ENCODE measurements at places on chromosomes 3 and 15. TPM values are rescaled to one million over a fixed set of nuclear protein-coding genes. Genes with fewer than 3 reads are reported as not detected.

GRCh38 chr3:115862849-115863248, 239.5 kb downstream of the GAP43 start:
- no peak for DNase-seq

DNA sequence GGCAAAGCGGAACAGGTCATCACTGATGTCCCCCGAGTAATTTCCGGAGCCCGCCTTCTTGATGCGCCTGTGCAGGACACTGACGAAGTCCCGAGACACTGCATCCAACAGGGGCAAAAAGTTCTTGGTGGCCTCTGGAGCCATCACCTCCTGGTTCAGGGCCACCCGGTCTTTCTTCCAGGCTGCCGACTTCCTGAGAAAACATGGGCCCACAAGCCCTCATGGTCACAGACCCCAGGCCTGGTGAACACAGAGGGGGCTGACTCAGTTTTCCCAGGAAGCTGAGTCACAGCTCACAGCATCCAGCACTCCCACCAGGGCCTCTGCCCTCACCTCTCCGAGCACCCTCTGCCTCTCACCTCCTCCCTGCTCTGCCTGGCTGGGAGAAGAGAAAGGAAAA, 22.4 kb downstream of the CYP11A1 start:
- no peak for DNase-seq

DNA sequence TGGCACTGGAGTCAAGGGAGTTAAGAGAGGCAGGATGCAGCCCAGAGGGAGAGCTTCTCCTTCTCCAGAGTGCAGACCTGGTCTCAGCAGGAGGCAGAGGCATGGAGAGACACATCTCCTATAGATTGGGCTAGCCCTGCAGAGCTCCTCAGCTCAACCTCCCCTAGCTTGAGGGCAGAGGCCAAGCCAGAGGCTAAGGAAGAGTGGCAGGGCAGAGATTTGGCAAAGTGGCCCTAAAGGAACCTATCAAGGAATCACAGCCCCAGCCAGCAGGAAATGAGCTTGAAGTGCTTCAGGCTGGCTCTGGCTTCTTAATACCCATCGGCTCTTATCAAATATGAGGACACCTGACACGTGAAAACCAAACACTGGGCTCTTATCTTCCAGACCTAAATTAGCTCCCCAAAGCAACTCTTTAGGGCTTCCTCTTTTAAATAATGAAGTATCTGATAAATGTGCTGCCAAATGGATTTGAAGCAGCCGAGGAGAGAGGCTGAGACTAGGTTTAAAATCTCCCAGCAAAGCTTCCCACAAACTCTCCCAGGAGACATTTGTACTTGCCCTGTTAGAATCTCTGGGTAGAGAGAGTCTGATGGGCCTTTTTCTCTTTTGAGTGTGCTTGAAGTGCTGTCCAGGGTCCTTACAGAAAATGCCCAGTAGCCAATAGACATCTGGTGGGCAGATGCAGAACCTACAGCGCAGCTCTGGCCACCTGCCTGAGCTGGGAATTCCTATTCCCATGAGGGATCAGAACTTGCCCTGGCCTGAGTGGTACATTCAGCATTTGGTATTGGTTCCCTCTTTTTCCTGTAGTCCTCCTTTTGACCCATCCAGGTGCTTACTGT, 271.4 kb downstream of the CLSTN2 start:
- DNase-seq: no peak

DNA sequence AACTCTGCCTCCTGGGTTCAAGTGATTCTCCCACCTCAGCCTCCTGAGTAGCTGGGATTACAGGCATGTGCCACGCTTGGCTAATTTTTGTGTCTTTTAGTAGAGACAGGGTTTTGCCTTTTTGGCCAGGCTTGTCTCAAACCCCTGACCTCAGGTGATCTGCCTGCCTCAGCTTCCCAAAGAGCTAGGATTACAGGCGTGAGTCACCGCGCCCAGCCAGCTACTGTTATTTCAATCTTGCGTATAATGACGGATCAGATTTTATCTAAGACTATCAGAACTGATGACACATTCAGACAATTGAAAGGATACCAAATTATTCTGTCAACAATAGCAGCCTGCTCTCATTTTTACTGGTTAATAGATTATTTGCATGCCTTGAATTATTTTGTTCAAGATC, 612.2 kb downstream of the ZIC1 start:
- DNase-seq: no peak

DNA sequence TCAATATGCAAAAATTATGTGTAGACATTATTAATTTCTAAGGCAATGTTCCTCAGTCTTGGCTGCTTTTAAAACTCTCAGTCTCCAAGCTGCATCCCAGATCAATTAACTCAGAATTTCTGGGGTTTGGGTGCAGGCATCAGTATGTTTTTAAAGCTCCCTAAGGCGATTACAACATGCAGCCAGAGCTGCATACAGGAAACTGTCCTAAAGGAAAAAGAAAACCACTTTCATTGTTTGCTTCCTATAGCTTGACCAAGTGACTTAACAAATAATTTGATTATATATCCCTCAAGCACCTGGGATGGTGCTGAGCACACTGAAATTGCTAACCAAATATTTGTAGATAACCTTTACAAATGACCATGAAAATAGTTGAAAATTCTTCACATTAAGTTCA, 194.7 kb downstream of the DTWD1 start:
- no peak for DNase-seq

DNA sequence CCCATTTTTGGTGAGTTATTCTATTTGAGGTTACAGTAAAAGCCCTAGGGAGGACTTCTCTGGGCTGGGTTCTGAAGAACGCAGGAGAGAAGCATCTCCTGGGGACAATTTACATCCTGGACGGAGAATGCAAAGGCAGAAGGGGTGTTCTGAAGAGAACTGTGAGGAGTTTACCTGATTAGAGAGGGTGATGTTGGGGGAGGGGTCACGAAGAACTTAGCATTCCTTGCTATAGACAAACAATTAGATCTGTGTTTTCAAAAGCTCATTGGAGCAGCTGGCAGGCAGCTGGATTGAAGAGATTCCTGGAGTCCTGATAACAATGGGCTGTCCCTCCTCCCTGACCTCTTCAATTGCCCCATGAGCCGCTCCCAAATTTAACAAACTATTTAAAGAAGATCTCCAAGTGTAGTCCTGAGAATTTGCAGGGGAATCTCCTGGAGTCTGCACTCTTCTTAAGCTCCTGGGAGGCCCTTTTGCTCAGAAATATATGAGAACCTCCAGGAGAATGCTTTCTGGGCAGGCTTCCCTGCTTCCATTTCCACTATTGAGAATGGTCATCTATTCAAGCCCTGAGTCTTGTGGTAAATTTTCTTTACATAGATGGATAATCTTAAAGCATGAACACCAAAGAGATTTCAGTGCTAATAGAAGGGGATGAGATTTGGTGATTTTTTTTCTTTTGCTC, 55.3 kb downstream of the ARHGAP31 start:
- no peak for DNase-seq

The CCR8 gene
- not detected for total RNA-seq

DNA sequence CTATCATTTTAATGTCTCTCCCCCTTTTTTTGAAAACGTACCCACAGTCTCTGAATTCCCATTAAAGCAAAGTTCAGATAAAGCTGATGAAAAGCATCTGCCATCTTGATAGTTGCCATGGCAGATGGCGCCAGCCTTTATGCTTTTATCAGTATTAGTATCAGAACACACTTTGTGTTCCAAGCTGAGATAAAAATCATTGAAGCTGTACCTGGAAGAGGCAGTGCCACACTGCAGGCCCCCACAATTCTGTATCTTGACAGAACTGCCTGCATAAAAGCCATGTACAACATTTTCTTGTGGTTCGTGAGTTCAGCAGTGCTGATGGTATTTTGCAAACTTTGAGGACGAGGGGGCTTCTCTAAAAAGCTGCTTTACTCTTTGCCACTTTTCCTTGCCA, 311.7 kb downstream of the SATB1 start:
- DNase-seq: no peak

The ACOX2 gene
- total RNA-seq: 1.4 TPM

DNA sequence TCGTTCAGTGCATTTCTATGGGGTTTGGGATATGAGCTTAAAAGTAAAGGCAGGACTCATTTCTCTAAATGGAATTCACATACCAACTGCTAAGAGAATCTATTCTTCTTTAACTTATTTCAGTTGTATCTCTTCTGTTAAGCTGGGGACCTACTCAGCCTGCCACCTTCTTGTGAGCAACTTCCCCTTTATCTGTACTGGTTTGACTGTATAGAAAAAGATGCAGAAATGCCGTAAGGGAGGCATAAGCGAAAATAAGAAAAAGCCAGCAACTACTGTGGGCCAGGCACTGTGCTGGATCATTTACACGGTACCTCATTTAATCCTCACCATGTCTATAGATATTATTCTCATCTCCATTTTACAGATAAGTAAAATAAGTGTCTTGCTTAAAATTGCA, 38.4 kb downstream of the RBMS3 start:
- DNase-seq: no peak

- peak; percentile 13 for DNase-seq
Measured at GRCh38 chr15:68816795-68817303, 3.8 kb downstream of the ANP32A start.

DNA sequence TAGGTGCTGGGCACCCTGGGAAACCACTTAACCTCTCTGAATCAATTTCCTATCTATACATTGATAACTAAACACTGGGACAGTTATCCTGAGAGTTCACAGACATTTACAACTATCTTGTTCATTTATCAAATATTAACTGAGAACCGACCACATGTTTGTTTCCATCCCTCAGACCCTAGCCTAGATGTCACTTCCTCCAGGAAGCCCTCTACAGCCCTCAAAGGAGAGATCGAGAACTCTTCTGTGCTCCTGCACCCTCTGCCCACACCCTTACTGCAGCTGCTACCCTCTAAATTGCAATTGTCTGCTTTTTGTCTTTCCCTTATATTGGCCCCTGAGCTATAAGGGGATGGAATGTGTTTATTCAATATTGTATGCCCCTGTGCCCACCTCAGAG, 46.1 kb downstream of the SRGAP3 start:
- no peak for DNase-seq

DNA sequence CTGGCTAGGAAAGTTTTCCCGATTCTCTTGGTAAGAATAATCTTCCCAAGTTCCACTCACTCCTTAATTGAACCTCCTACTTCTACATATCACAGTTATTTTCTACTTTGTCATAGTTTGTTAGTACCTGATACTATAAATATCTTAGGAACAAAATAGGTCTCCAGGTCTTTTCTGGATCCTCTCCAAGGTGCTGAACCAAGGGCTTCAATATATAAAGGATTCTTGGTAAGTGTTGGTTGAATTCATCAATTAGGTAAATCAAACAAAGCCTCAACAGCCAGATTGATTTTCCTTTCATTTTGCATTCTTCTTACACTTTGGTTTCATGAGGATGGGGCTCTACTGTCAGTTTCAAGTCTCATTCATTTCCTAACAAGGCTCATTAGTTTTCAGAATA, 27.6 kb upstream of the RTP4 start:
- no peak for DNase-seq

The ADPGK gene
- total RNA-seq: 82.7 TPM

GRCh38 chr3:40920041-40920440, 279.3 kb upstream of the CTNNB1 start:
- DNase-seq: peak; percentile 19

- DNase-seq: no peak
Measured at GRCh38 chr3:47732143-47732542, 49.5 kb downstream of the SMARCC1 start.

GRCh38 chr3:58564456-58565160, 12.6 kb downstream of the FAM107A start:
- DNase-seq: no peak

The CCDC54 gene
- total RNA-seq: not detected

DNA sequence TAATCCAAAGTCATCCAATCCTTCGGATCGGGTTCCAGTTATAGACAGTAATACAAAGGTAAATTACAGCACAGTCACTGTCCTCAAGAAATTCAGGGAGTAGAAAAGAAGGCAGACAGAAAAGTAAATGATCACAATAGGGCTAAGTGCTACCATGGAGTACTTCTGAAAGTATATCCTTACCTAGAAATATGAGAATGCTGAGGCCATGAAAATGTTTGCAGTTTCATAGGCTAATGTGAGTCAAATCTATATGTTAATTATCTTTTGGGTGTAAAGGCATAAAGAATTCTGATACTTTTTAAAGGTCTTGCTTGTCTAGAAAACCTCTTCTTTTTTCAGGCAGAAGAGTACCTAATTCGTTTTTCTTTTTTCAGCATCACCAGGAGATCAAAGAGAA, 29.8 kb downstream of the PBRM1 start:
- DNase-seq: no peak

GRCh38 chr3:8576841-8577571, 67.6 kb downstream of the SSUH2 start:
- DNase-seq: no peak

- no peak for DNase-seq
Measured at GRCh38 chr15:25683415-25683814, 179.7 kb downstream of the ATP10A start.

GRCh38 chr3:150314248-150315004, 93.7 kb upstream of the TSC22D2 start:
- peak; percentile 84 for DNase-seq

Measured in Calu3 (cell line).